ENCODE measurements at places on chromosomes 7 and 10. TPM values are rescaled to one million over a fixed set of nuclear protein-coding genes. Genes with fewer than 3 reads are reported as not detected.

NEBL gene
- polyA plus RNA-seq, result 257 TPM

DNA sequence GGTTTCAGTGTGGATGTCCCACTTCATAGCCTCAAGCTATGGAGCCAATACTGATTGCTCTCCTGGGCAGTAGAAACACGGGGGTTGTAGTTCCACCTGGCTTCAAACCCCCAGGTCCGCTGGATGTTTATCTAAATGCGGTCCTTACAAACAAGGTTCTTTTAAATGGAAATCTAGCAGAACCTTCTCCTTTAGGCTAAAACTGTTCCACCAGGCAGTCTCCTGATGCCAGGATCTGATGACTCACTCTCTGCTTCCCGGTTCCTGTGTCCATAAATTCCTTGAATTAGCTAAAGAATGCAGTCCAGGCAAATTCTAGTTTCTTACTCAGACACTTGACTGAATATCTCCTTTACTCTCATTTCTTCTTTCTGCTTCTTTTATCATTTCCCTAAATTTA lies 108.4 kb upstream of the FAM3C start:
- DNase-seq, result no peak

DNA sequence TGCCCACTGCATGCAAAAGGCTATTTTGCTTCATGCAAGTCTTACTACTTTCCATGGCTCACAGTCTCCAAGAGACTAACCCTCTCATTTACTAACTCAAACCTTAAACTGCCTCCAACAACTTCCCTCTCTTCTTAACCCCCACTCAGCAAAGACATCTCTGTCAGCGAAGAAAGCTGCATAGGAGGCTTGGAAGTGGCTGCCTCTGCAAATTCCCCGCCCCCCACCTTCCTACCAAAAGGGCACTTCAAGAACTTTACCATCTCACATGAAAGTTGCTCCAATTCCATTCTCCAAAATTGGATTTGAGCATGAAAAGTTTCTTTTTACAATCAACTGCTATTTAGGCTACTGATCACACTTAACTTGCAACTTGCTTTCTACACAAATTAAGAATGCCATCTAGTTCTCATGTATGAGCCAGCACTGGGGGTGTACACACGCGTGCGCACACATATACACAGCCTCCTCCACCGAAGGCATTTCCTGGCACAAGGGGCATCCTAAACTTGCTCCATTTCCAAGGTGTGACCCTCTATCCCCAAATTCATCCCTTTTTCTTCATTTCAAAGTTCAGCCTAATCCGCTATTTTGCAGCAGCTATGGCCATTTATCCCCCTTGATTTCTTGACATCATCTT lies 1.8 kb downstream of the CCDC6 start:
- DNase-seq, result no peak

DNA sequence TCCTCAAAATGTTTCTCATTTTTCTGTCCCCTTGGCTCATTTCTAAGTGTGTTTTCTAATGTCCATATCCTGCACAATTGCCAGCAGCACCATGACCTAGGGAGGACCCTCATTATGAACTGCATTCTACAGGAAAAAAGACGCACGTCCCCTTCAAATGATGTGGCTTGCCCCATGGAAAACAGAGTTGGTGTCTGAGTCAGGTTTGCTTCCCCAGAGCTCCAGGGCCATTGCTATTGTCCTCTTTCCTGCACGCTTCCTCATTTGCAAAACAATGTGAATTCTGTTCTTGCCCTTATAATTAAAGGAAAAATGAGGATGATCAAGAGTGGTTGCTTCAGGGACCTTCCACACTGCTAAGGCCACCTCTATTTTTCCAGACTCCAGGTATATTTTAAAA lies 14.7 kb upstream of the ASB4 start:
- DNase-seq, result no peak
